IPS-NIHi11 (cell line): ENCODE measurements at places on chromosomes 7 and 10.

- no peak for DNase-seq
Measured at GRCh38 chr7:108380517-108380916, 75.7 kb downstream of the NRCAM start.

DNA sequence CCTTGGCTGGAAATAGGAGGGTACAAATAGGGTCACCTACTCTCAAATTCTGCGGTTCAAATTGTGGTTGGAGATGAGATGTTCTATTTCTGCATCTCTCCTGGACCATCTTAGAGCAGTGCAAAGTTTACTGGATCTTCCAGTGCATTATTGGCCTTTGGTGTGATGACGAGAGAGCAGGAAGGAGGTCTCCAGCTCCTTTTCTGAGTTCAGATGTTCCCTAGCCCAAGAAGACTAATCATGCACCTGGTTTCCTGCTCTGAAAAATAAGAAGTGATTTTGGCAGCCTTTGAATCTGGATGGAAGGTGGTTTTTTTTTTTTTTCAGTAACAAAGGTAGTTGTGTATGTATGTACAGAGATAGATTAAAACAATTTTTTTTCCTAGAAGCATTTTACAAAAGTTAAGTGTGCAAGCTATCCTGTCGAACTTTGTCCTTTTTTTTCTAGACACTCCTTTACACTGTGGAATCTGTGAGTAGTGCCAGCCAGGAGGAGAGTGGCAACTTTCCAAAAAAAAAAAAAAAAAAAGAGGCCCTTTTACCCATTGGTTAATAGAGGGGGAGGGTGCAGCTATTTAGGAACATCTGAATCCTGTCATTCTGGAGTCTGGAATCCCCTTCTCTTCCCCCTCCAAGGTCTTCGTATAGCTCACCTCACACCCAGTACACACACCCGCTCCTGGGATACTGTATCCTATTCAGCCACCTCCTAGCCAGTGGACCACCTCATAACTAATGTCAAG, 26.3 kb downstream of the PAPSS2 start:
- DNase-seq, result peak; percentile 28

DNA sequence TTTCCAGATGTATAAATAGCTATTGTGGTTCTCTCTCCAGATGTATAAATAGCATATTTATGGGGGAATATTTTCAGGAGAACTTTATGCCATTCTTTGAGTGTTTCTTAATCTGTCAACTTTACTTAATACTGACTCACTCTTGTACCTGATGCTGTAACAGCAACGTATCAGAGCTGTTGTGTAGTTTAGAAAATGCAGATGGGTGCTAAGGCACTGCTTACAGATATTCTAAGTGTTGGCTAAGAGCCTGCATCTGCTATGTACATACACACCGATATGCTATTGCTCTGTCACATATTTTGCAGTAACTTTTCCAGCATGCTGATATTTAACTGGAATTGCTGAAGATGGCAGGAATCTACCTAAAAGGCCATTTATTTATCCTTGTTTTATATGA, 71.9 kb downstream of the WDR37 start:
- DNase-seq, result no peak

GRCh38 chr7:130918129-130919052, 184.4 kb upstream of the KLF14 start:
- DNase-seq, result no peak

DNA sequence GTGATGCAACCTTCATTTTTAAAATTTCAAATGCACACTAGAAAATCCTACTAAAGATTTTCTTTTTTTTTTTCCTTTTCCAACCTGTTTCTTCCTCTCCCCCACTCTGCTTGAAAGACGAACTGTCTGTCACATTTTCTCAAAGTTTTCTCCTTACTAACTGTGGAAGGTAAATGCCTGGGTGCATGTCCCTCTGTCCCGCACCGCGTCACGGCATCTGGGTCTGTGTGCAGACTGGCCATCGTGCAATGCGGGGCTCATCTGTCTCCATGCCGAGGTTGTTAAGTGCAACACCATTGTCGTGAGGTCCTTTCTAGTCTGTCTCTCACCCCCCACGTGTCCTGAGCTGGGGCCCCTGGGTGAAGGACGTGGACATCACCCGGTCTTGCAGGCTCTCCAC, 28.4 kb downstream of the PFKFB3 start:
- no peak for DNase-seq

DNA sequence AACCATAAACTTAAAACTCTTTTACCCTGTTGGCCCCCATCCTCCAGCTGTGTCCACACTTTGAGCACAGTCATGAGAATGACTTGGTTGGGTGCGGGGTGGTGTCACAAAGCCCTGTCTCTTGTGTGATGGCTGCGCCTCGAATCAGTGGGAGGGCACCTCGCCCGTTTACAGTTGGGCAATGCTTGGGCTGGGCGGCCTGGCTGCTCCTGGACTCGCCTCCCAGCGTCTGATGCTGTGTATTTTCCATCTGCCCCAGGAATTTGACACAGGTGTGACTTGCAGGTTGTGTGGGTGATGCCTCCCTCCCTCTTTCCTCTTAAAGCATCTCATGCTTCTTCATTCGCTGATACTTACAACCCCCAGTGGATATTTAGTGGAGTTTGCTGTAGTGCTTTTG, 33.7 kb downstream of the CHST12 start:
- DNase-seq, result no peak

DNA sequence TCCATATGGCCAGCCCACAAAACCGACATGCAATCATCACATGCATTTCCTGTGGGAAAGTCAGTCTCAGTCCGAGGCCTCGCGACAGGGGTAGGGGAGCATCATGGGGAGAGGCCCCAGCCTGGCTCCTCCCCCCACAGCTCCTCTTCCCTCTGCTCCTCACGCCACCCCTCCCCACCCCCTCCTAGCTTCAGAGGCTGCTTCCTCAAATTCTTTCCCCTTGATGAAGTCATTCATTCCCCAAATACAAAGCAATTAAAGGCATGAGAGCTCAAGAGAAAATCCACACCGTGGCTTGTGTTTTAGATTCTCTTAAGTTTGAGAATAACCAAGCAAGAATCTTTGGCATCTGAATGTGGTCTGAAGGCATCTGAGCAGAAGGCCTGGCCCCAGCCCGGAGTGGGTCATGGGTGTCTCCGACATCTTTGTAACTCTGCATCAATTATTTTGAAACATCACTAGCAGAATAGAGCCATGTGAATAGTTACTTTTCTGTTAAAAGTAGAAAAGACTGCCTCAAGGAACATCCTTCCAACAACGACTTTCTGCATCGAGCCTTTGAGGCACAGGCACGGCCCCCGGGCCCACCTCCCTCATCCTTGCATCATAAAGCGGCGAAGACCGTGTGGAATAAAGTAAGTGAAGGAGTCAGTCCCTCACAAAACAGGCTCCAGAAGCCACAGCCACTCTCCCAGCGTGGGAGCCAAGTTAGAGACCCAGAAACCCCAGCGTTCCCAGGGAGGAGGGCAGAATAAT, 90.9 kb downstream of the DIP2C start:
- peak; percentile 63 for DNase-seq

DNA sequence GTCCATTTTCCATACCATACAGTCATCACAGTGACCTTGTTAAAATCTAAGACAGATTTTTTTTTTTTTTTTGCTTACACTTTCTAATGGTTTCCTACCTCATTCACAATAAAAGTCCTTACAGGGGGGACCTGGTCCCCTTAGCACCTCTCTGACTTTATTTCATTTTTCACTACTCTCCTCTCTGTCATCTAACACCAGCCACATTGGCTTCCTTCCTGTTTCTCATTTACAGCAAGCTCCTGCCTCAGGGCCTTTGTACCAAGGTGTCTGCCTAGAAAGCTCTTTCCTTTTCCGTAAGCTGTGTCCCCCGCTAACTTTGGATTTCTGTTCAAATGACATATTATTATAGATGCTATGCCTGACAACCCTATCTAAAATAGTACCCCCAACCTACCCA, 27.7 kb downstream of the CC2D2B start:
- DNase-seq, result no peak

GRCh38 chr7:128351296-128352152, 7.8 kb upstream of the RBM28 start:
- peak; percentile 60 for DNase-seq

DNA sequence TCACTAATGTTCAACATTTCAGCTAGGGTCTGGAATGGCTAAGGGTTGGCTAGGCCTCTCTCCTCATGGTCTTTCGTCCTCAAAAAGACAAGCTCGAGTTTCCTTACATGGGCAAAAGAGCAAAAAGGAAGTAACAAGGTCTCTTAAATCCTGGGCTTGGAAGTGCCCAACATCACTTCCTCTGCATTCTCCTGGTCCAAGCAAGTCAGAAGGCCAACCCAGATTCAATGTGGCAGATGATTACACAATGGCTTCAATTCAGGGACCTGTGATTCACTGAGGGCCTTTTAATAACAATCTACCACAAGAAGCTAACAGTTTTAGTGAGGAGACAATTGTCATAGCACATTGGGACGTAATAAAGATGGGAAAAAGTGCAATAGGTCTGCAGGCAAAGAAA, 4.4 kb upstream of the NUP205 start:
- no peak for DNase-seq

DNA sequence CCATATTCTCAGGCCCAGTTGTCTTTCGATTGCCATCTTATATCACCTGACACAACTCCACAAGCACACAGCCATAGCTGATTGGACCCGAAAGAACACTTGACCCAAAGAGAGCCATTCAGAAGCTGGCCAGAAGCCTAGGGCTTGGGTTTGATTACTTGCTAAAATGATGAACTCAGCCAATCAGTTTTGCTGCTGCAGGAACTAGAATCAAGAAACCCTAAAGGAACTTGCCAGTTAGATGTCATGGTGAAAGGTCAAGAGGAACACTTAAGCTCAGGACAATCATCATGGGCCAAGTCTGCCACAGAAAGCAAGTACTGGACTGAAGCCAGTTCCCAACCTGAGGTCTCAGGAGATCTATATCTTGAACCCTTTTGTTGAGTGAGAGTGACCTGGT, 150.0 kb downstream of the SGMS1 start:
- no peak for DNase-seq
